Progenitor cell of endocrine pancreas (in vitro differentiated cells): ENCODE measurements at places on chromosomes 6 and 20.

GRCh38 chr6:125779924-125780539 lies 10.7 kb upstream of the NCOA7 start:
- peak; percentile 76 for DNase-seq
- no peaks in the 10 kb centered on the region for H3K36me3 ChIP-seq
- peaks cover 23% of the 10 kb centered on the region for H3K4me1 ChIP-seq
- no peak overlapping the region for H3K4me3 ChIP-seq

DNA sequence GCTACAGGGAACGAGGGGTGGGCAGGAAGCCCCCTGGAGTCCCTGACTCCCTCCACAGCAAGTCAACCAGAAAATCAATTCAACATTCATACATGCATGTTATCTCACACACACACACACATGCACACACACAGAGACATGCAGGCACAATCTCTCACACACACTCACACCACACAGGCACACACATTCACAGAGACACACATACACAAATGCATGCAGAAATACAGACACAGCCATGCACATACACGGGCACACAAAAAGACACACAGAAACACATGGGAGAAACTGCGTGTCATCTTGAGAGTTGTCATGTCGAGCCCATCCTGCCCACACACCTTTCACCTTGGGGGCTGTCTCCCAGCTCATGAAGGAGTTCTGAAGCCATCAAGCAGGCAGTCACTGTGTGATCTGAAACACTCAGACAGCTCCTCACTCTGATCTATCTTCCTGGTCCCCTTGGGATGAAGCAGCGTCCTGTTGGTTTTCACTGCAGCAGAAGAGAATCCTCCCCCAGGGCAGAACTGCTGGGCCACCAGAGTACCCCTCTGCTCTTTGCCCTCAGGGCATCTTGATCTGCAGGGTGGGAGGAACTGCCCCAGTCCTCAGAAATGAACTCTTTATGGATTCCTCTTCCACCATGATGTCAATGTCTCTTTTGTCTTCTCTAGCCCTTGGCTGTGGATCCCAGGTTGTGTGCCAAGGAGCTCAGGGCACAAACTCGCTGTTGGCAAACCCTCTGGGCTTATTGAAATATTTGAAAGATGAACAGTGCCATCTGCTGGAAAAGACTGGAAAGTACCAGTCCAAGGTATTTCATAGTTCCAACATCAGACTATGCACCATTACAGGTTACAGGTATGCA lies 8.8 kb downstream of the RAET1L start:
- DNase-seq, result peak; percentile 32
- no peak overlapping the region for H3K4me3 ChIP-seq
- peak overlapping the region; percentile 46 for H3K27ac ChIP-seq
- H3K36me3 ChIP-seq, result no peaks in the 10 kb centered on the region
- peaks cover 5% of the 10 kb centered on the region for H3K4me1 ChIP-seq
- peaks cover 82% of the 10 kb centered on the region for H3K27me3 ChIP-seq

DNA sequence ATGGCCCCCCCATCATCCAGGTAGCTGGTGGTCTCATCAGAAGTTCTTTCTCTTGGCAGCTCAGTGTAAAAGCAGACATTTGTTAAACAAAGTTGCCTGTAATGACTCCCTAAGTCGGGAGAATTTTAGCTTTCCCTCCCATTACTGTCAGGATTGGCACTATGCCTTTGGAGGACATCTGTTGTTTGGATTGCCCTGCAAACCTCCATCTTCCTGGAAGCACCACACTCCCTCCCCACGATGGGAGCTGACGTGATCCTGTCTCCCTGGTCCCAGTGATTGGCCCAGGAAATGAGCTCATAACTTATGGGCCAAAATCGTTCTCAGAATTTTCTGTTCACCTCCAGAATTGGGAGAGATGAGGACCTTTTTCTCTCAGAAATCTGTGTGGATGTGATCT lies 42.6 kb upstream of the CNR1 start:
- DNase-seq, result no peak
- peaks cover 2% of the 10 kb centered on the region for H3K36me3 ChIP-seq
- no peaks in the 10 kb centered on the region for H3K4me1 ChIP-seq
- H3K27ac ChIP-seq, result no peak overlapping the region

DNA sequence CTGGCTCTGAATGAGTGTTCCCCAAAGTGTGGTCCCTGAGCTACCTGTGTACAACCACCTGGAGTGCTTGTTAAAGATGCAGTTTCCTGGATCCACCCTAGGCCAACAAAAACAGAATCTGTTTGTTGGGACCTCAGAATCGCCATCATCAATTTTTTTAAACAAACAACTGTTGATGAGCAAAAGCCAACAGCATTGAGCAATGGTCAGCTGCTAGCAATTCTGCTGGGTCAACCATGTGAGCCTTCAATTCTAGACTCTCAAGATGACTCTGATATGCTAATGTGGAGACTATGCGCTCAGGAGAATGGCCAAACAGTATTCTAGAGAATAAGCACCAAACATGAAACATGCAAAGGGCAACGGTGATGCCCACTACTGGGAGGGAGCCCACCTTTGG lies 64.4 kb upstream of the IYD start:
- no peak overlapping the region for H3K27ac ChIP-seq
- no peak for DNase-seq
- no peak overlapping the region for H3K4me3 ChIP-seq
- H3K36me3 ChIP-seq, result no peaks in the 10 kb centered on the region

DNA sequence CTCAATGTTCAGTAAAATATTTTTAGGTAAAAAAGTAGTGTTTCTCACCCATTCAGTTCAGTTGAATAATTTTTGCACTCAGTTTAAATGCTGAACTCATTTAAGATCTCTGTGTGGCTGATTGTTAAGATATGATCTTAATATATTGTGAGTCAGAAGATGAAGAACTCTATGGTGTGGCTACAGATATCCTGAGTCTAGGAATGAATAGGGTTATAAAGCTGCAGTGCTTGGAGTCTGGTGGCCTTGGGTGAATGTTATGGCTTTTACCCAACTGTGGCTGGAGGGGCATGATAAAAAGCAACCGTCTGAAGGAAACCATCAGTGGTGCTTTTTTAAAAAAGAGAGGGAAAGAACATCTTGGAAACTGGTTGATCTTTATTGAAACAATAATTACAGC lies 65.9 kb downstream of the CCN2 start:
- H3K4me1 ChIP-seq, result no peaks in the 10 kb centered on the region
- H3K27me3 ChIP-seq, result no peaks in the 10 kb centered on the region
- no peak for DNase-seq
- peaks cover 2% of the 10 kb centered on the region for H3K36me3 ChIP-seq
- H3K4me3 ChIP-seq, result no peak overlapping the region
